ENCODE measurements at places on chromosomes 7 and 10.

DNA sequence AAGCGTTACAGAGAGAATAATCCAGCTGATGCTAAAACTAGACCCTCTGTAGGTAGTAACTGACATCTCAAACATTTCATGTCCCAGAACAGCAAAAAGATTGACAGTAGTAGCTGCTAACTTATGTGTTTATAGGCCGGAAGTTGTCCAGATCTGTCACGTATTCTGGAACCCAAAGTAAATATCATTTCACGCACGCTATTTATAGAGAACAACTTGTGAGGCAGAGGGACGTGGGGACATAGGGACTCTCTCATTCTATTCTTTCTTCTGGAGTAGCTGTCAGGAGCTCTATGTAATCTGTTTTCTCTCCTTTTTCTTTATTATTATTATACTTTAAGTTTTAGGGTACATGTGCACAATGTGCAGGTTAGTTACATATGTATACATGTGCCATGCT, 22.3 kb downstream of the AGK start:
- DNase-seq = no peak

DNA sequence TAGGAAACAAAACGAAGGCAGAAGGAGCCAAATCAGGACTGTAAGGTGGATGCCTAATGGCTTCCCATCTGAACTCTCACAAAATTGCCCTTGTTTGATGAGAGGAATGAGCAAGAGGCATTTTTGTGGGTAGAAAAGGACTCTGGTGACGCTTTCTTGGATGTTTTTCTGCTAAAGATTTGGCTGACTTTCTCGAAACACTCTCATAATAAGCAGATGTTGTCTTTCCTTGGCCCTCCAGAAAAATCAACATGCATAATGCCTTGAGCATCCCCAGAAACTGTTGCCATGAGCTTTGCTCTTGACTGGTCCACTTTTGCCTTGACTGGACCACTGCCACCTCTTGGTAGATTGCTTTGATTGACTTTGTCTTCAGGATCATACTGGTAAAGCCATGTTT, 13.5 kb downstream of the PTPN12 start:
- no peak for DNase-seq

DNA sequence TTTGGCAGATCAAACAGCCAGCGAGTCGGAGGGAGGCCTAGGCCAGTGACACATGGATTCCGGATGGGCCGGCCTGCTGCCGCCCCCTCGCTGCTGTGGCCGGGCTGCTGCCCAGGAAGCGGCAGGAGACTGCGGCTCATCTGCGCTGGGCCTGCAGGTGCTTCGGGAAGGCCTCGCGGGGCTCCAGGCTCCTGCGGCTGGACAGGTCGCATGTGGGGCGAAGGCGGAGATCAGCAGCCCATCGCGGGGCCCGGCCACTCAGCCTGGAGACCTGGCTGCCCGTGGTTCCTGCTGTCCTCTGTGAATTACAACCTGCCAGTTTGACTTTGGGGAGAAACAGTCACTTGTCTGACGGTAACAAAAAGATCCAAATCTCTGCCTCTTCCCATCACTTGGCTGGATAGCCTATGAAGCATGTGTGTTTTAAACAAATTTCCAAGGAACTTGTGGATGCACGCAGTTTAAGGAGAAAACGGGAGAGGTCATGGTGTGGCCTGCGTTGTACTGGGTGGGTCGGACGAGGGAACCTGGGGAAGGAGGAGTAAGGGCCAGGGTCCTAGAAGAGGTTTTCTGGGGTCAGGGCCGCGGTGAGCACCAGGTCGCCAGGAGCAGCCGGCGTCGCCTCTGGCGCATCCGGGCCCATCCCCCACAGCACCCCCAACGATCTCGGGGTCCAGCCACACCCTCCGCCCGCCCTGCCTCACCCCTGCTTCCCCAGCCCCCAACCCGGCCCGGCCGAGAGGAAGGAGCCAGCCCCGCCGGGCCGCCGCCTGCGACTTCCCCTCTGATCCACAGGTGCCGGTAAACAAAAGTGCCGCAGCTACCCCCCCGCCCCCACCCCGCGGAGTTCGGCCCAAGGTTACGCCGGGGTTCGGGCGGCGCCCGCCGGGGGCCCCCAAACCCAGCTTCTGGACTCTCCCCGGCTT, 1.6 kb downstream of the SPOCK2 start:
- no peak for DNase-seq

- DNase-seq = peak; percentile 53
These were observed 1.5 kb downstream of the LZTS2 start for GRCh38 chr10:101000915-101001658.

DNA sequence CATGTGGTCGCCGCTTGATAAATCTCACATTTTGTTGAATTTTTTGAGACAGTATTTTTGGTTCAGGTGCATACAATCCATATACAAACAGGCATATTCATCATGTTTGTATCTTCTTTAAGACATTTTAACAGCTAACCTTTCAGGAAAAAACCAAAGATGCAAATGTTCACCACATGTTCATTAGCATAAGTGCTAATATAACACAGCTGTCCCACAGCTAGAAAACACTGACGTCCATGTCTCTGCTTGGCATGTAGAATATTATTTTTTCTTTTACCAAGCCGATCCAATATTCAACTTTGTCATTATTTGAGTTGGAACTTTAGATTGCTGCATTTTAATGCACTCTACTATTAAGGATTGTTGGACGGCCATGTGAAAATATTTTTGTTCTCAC, 31.2 kb downstream of the BMPER start:
- DNase-seq = no peak

GRCh38 chr10:105968666-105969065, 1195.8 kb downstream of the SORCS1 start:
- no peak for DNase-seq

- DNase-seq = no peak
These were observed 95.6 kb upstream of the ASAH2 start for GRCh38 chr10:50346942-50347341.

- peak; percentile 77 for DNase-seq
These were observed 1.1 kb upstream of the HBP1 start for GRCh38 chr7:107167483-107168232.

GRCh38 chr10:451021-451471, 238.4 kb downstream of the DIP2C start:
- no peak for DNase-seq

GRCh38 chr10:25508112-25508815, 333.5 kb downstream of the GPR158 start:
- no peak for DNase-seq

DNA sequence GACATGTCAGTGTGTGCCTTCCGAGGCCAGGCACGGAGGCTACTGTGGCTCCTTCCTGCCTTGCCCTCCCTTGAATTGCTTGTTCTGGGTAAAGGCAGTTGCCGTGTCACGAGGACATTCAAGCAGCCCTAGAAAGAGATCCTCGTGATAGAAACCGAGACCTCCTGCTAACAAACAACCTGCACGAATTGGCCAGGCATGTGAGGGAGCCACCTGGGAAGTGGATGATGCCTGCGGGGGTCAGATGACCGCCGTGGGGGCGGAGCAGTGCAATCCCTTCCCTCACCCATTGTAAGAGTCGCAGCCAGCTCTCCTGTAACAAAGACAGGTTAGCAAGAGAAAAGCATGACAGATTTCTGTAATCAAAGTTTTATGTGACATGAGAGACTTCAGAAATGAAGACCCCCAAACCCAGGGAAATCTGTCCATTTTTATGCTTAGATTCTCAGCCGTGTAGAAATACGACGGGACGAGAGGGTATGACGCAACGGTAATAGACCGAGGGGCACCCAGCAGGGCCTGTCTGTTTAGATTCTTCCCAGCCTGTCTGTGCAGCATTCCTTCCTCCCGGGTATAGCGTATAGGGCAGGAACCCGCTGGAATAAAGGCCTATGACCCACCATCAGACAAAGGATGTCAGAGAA, 241.7 kb downstream of the GATA3 start:
- DNase-seq = no peak

DNA sequence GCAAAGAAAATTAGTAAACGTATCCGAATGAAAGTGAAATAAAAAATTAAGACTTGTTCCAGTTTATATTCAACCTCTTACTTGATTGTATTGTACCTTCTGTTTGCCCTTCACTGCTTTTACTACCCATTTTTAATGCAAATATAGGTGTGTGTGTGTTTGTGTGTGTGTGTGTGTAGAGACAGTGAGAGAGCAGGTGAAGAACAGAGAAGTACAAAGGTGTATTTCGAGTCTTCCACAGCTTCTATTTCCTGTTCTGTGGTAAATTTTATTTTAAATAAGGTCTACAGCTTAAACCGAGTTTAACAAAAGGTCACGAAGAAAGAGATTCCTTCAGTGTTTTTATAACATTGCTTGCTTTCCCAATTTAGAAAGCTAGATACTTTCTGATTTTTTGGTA, 12.7 kb upstream of the SVIL start:
- no peak for DNase-seq

- DNase-seq = no peak
These were observed 147.1 kb upstream of the NRBF2 start for GRCh38 chr10:62985807-62986600.

DNA sequence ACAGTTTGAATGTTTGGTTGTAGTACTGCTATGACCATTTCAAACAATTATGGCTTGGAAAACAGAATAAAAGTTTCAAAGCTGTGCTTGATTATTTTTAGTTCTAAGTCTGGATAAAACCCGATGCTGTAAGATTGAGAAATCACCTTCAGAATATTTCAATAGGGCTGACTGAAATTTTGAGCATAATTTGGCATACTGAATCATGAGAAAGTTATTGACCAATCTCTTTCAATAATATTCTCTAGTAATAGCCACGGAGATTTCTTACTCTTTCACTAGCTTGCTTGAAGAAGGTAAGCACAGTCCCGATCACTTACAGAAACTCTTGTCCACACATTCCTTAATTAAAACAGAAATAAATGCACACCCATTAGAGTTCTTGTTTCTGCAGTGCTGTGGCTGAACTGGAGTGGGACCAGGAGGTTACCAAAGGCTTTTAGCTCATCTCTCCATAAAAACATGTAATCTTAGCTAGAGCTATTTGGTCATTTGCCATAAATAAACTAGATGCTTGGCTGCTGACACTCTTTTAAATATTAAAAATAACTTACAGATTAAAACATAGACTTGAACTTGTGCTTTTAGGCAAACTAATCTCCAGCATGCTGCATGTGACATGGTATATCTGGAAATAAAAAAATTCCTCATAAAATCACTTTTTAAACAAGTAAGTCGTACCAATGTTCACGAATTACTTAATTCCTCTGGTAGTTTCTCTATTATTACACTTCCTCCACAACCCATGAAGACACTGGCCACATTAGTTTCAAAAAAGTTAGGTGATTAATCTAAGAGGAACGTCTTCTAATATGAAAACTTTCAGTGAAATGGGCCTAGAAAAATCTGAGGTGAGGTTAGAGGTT, 97.8 kb downstream of the AGMO start:
- no peak for DNase-seq

DNA sequence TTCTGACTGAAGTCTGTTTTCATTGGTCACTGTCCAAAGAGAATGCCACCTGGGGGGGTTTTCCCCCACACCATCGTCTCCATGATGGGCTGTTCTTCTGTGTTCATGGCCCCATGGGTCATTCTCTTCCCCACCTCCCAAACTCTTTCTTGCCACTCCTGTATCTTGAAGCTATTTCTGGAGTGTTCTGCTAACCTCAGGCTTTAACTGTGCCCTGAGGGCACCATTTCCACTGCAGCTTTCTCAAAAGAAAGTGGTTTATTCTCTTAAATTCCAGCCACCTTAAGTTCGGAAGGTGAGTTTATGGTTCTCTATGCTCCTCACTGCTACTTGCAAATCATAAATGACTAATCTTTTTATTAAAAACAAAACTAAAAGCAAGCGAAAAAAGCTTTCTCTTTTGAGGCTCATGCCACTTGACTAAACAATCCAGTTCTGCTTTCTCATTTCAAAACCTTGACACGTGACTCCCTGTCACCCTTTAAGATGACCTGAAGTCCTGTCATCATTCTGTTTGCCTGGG, 7.4 kb upstream of the APBB1IP start:
- no peak for DNase-seq

DNA sequence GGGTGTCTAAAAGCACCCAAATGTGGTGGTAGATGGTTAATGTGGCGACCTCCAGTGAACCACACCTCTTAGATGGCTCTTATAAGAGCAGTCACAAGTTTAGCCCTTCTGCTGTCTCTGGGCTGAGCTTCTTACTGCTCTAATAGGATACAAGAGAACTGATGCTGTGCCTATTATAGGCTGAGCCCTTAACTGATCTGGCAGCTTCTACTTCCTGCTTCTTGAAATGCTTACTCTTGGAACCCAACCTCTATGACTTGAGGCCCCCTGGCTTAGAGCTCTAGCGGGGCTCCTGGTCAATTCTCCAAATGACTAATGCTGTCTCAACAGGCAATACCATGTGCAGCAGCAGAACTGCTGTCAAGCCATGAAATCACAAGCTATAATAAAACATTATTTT, 35.0 kb upstream of the LSM8 start:
- no peak for DNase-seq

DNA sequence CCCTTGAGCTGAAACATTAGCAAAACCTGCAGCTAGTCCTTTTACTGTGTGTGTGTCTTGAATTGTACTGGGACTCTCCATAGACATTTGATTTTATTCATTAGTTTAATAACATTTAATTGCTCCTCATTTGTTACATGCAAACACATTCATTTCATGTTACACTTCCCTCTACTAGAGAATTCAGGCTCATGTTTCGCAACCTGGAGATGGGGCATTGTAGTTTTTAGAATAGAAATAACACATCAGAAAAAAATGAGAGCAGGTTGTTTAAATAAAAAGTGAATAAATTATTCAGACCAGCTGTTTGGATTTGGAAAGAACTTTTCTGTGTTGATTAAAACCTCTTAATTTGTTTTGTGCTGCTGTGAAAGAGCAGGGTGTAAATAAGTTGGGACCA, 243.9 kb downstream of the ETV1 start:
- DNase-seq = no peak

- no peak for DNase-seq
These were observed 15.9 kb downstream of the TMEM209 start for GRCh38 chr7:130189343-130189742.

DNA sequence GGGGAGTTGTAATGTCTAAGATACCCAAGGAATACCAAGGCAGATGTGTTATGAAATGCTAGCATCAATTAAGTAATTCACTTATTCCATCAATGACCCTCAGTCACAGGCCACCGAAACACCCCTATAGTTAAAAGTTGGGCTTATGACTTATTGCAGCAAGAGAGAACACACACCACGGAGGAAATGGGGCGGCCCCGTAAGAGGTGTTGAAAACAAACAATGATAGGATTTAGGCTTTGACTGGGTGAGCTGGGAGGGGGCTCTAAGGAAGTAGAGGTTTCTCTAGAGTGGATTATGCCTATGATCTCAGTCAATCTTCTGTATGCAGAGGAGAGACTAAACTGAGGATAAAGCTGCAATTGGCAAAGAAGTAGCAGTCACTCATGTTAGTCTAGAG, 45.4 kb upstream of the PRKCQ start:
- DNase-seq = no peak

DNA sequence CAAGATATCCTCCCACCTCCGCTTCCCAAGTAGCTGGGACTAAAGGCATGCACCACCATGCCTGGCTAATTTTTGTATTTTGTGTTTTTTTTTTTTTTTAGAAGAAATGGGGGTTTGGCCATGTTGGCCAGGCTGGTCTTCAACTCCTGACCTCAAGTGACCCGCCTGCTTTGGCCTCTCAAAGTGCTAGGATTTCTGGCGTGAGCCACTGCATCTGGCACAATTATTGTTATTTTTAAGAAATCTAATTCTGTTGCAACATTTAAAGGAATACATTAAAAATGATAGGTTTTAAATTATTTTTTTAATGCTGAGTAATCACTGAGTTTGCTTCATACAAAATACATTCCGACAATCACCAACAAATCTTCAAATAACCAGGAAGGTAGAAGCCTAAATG, 178.1 kb upstream of the SEMA3E start:
- no peak for DNase-seq

GRCh38 chr7:127419196-127419595, 26.7 kb upstream of the ZNF800 start:
- DNase-seq = no peak

GRCh38 chr10:26386781-26387180, 51.4 kb upstream of the APBB1IP start:
- no peak for DNase-seq
